Tracheal epithelial cell (primary cell): ENCODE measurements at places on chromosomes 1 and 21. TPM values are rescaled to one million over a fixed set of nuclear protein-coding genes. Genes with fewer than 3 reads are reported as not detected.

LHX8 gene
- under 0.01 TPM in 1 of 2 replicates, not detected in the other for total RNA-seq

SLAMF7 gene
- total RNA-seq: 1.9 and 3.4 TPM in 2 replicates

HSD3B1 gene
- not detected in 2 replicates for total RNA-seq

NUP210L gene
- 0.21 and 0.24 TPM in 2 replicates for total RNA-seq

PEF1 gene
- total RNA-seq: 106 and 109 TPM in 2 replicates

RGS8 gene
- not detected in 2 replicates for total RNA-seq

AMY2A gene
- not detected in 2 replicates for total RNA-seq

ASCL5 gene
- 0.21 TPM in 1 of 2 replicates, not detected in the other for total RNA-seq

SPRR1B gene
- 14.7 and 15.3 TPM in 2 replicates for total RNA-seq

DYNLT4 gene
- total RNA-seq: 0.24 TPM in 1 of 2 replicates, not detected in the other

CLCA4 gene
- 0.96 and 6.8 TPM in 2 replicates for total RNA-seq

ZNF648 gene
- under 0.01 TPM in 1 of 2 replicates, not detected in the other for total RNA-seq

ZNF683 gene
- not detected in 2 replicates for total RNA-seq

ZNF281 gene
- 16.4 and 17.8 TPM in 2 replicates for total RNA-seq

KRTAP19-3 gene
- not detected in 2 replicates for total RNA-seq

ADGRL2 gene
- 41.6 and 43.9 TPM in 2 replicates for total RNA-seq

SELP gene
- total RNA-seq: not detected in 2 replicates

TRNAU1AP gene
- total RNA-seq: 14.9 and 21.4 TPM in 2 replicates

OR2L3 gene
- not detected in 2 replicates for total RNA-seq

GPR3 gene
- total RNA-seq: 0.24 TPM in 1 of 2 replicates, not detected in the other

NPHS2 gene
- total RNA-seq: not detected in 2 replicates

LIN28A gene
- total RNA-seq: not detected in 2 replicates

ACTN2 gene
- total RNA-seq: not detected in 2 replicates

LCE1E gene
- total RNA-seq: 0.24 TPM in 1 of 2 replicates, not detected in the other

TMEM269 gene
- total RNA-seq: 0.21 TPM in 1 of 2 replicates, not detected in the other

TEDDM1 gene
- total RNA-seq: not detected in 2 replicates

COQ8A gene
- 4.8 and 18.5 TPM in 2 replicates for total RNA-seq

TNFRSF9 gene
- 1.5 and 3.1 TPM in 2 replicates for total RNA-seq
